Activated CD4-positive, alpha-beta T cell treated with anti-CD3 and anti-CD28 coated beads, Interleukin-2, amount 50 U/mL, for 4 hours (primary cell): ENCODE measurements at places on chromosomes 7 and 10.

DNA sequence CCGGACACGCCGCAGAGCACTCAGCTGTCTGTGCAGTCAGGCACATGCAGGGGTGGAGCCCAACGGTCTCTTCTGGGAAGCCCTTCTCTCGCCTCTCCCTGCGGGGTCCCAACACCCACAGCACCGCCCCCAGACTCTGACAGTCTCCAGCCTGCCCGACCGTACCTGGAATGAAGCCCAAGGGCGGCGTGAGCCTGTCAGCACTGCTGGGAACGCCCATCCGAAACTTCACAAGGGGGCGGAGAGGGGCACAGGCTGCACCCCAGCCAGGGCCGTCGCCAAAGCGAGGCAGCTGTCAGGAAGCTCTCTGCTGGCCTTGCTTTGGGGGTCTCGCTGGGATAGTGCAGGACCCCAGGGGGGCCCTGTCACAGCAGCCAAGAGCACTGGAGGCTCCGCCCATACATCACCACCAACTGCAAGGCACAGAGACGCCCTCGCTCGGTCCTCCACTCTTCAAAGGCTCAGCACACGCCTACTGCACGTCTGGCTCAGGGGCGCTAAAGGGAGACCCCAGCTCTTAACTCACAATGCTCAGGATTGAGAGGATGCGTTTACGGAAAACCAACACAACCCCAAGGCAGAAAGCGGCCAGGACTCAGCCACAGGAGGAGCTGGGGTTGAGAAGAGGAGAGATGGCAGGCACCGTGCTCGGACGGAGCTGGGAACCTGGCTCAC, 30.9 kb downstream of the MAD1L1 start:
- no peak for DNase-seq

GRCh38 chr7:123209786-123210185, 10.0 kb upstream of the SLC13A1 start:
- no peak for DNase-seq

DNA sequence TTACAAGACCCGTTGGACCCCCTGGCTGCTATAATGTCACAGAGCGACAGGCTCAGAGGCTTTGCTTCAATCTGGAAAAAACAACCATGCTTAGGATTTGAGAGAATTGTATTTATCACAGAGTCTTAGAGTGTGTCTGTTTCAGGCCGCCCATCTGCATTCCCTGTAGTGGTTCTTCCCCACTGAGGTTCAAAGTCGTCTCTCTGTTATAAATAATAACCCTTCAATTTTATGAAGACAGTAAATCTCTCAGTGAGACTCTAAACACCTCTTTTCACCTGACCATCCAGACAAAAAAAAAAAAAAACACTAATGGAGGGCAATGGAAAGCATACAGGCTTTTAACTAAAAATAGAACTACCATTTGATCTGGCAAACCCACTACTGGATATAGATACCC, 565.4 kb upstream of the AUTS2 start:
- DNase-seq = no peak

DNA sequence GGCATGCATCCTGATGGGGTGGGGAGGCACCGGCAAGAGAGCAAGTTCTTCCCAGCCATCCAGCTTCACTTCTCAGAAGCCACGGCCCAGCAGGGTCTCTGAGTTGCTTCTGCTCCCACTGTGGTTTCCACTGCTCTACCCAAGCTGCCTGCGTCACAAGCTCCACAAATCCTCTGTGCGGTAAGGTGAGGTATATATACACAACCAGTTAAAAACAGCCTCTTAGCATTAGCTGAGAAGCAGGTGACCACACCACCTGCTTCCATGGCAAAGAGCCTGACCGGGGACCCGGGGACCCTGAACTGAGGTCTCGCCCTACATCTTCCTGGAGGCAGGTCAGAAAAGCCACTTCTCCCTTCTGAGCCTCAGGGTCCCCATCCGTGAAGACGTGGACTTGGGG, 46.9 kb upstream of the NPFFR1 start:
- no peak for DNase-seq

DNA sequence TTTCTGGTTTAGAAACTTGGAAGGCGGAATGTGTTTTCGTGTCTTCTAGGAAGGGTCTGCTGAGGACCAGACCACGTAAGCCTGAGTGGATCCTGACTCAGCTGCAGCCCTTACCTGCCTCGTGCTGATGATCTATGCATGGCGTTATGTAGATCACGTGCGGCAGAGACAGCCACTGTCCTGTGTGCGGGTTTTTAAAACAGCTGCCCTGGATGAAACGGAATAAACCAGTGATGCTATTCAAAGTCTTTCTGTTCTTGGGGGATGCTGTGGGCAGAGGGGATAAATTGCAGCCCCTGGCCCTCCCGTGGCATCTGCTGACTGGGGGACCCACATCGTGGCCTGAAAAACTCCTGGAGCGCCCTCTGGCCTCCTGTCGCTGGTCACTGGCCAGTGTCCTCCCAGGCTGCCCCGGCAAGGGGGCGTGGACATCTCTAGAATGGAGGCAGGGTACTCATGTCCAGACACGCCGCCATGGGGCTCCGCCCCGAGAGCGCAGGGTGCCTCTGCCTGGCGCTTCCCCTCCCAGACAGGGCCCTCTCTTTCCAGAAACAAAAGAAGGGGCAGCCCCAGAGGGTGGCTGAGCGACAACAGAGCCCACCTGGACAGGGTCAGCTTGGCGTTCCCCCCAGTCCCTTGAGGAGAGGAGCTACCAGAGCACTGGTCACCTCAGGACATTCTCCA, 13.2 kb downstream of the ALKBH4 start:
- no peak for DNase-seq

DNA sequence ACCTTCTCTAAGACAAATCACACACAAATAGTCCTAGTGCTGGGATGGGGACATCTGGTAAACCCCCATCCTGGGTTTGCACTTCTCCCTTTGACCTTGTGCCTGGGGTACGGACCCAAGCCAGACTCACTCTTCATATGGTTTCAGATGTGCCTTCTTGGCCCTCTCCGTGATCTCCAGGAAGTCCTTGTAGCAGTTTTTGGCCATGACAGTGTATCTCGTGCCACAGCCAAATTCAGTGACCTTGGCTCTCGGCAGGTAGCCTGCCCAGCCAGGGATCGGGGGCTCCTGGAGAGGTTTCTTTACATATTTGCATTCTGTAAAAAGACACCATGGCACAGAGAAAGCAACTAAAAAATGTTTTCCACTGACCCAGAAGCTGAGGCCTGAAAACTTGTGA, 43.9 kb downstream of the PNLIPRP2 start:
- no peak for DNase-seq

DNA sequence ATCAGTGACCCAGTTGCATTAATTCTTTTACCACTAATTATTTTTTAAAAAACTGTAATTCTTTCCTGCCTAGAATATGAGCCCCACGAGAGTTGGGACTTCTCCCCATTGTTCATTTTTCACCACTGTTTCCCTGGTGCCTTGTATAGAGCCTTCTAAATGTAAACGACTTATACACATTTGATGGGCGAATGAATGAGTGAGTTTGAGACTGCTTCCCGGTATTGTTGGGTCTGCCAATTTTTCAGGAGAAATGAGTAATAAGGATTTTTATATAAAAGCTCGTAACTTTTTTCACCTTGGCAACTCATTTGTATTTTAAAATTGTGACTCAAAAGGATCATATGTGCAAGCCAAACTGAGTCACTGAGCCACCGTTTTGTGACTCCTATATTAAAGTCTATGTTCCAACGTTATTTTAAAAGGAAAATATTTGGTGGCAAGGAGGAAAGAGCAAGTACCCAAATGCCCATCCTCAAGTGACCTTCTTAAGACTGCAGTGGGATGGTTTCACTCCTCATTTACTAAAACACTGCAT, 621.3 kb downstream of the KCNMA1 start:
- DNase-seq = no peak
